CD8-positive, alpha-beta memory T cell (primary cell): ENCODE measurements at places on chromosomes 3 and 15.

GRCh38 chr15:50138391-50138790, 19.4 kb upstream of the ATP8B4 start:
- no peak for DNase-seq
- no peaks in the 10 kb centered on the region for H3K4me1 ChIP-seq
- no peak overlapping the region for H3K27ac ChIP-seq
- H3K36me3 ChIP-seq = no peaks in the 10 kb centered on the region
- no peak overlapping the region for H3K4me3 ChIP-seq

- H3K27ac ChIP-seq = no peak overlapping the region
- no peaks in the 10 kb centered on the region for H3K4me1 ChIP-seq
- H3K4me3 ChIP-seq = no peak overlapping the region
- no peaks in the 10 kb centered on the region for H3K27me3 ChIP-seq
- no peaks in the 10 kb centered on the region for H3K36me3 ChIP-seq
Measured at GRCh38 chr3:59308001-59308400, 258.2 kb upstream of the CFAP20DC start.

DNA sequence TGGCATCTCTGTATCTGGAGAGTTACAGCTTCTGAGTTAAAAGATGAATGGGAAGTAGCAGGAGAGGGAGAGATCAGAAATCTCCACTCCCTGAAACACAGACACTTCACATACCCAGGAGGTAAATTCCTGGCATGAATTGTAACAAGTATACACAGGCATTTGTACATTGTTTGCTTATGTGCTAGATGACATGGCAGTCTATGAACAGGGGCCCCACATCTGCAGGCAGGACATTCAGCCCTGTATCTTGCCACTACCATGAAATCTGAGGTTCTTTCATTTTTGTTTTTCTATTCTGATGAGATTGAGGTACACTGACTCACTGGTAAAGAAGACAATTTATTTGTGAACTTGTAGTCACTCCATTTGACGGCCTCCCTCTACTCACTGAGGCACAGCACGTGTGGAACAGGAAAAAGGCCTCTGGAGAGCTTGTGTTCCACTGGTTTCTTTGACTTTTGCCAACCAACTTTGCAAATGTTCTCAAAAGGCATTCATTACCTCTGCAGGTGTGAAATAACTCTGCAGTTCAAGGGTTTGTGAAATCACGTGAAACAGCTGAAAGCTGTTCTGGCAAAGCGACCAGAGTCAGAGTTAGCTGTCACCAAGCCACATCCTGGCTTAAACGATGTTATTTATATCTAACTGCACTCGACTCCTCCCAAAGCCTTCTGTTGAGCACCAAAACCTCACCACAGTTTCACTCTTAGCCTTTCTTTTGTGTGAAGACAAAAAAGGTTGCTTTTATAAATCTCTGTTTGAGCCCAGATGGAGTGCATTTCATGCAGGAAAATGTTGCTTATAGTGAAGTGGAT, 401.3 kb upstream of the CFAP20DC start:
- H3K4me3 ChIP-seq = peak overlapping the region; percentile 31
- peaks cover 64% of the 10 kb centered on the region for H3K4me1 ChIP-seq
- DNase-seq = peak; percentile 81

- no peaks in the 10 kb centered on the region for H3K36me3 ChIP-seq
- DNase-seq = no peak
- no peak overlapping the region for H3K4me3 ChIP-seq
- H3K4me1 ChIP-seq = peaks cover 26% of the 10 kb centered on the region
- H3K27ac ChIP-seq = no peak overlapping the region
- no peaks in the 10 kb centered on the region for H3K27me3 ChIP-seq
Measured at GRCh38 chr3:43285644-43286043, 696 bp upstream of the SNRK start.

DNA sequence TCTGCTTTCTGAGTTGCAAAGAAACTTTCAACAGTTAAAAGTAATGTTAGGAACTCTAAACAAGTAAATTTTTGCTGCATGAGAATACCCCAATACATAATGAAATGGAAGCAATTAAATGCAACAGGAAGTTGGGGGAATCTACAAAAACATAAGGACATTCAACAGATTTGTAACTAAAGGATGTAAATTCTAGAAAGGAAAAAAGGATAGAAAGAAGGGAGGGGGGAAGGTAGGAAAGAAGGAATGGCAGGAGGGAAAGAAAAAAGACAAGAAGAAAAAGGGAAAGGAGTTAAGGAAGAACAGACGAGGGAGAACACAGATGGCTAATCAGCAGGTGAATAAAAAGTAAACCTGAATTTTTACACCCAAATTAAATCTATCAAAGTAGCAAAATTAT, 22.3 kb upstream of the ANP32A start:
- no peaks in the 10 kb centered on the region for H3K36me3 ChIP-seq
- H3K4me1 ChIP-seq = peaks cover 8% of the 10 kb centered on the region
- no peak for DNase-seq
- no peak overlapping the region for H3K27ac ChIP-seq
- no peak overlapping the region for H3K4me3 ChIP-seq

DNA sequence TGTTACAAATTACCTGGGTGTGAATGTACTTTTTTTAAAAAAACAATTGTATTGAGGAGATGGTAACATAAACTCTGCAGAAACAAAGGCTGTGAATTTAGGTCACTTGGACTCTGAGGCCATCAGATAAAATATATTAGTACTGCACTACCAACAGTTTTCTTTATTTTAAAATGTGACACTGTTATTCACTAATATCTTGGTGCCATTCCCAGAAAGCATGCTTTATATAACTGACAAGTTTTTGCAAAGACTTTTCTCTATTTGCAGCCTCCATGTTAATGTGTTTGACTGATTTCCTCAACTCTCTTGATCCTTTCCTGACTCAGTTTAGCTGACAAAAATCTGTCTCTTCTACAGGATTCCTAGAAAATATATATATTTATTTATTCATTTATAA, 26.5 kb upstream of the ACTL6A start:
- H3K27ac ChIP-seq = no peak overlapping the region
- no peak for DNase-seq
- no peaks in the 10 kb centered on the region for H3K4me1 ChIP-seq
- no peaks in the 10 kb centered on the region for H3K27me3 ChIP-seq
- H3K36me3 ChIP-seq = no peaks in the 10 kb centered on the region
- H3K4me3 ChIP-seq = no peak overlapping the region

GRCh38 chr3:132843851-132844553, 121.8 kb upstream of the NPHP3 start:
- no peak overlapping the region for H3K4me3 ChIP-seq
- no peak overlapping the region for H3K27ac ChIP-seq
- no peaks in the 10 kb centered on the region for H3K27me3 ChIP-seq
- H3K4me1 ChIP-seq = no peaks in the 10 kb centered on the region
- no peaks in the 10 kb centered on the region for H3K36me3 ChIP-seq
- no peak for DNase-seq

DNA sequence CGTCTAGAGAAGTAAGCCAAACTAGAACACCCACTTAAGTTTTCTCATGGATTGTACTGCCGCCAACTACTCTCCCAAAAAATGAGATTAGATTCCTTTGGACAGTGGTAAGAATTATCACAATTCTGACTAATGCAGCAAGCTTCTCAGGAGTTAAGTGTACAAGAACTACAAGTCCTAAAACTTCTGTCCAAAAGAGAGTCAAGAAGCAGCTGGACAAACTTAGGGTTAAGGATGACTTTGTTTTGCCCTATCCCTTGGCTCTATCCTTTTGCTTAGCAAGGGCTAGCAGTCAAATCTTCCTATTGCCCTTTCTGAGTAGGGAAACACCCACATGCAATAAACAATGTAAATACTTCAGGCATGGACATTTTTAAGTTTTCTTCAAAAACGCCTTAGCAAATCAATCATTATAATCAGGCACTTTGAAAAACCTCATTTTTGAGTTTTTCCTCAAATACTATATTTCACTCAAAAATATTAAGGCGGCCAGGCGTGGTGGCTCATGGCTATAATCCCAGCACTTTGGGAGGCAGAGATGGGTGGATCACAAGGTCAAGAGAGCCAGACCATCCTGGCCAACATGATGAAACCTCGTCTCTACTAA, 19.5 kb downstream of the RAF1 start:
- H3K36me3 ChIP-seq = no peaks in the 10 kb centered on the region
- H3K4me3 ChIP-seq = no peak overlapping the region
- no peak overlapping the region for H3K27ac ChIP-seq

- no peak for DNase-seq
- H3K4me3 ChIP-seq = no peak overlapping the region
- no peak overlapping the region for H3K27ac ChIP-seq
- no peaks in the 10 kb centered on the region for H3K36me3 ChIP-seq
- H3K4me1 ChIP-seq = no peaks in the 10 kb centered on the region
Measured at GRCh38 chr3:98326105-98326893, 27.4 kb upstream of the OR5K4 start.

- DNase-seq = no peak
- H3K27ac ChIP-seq = no peak overlapping the region
- H3K27me3 ChIP-seq = no peaks in the 10 kb centered on the region
- no peaks in the 10 kb centered on the region for H3K4me1 ChIP-seq
- H3K4me3 ChIP-seq = no peak overlapping the region
Measured at GRCh38 chr15:58285921-58286278, 145.9 kb upstream of the LIPC start.

DNA sequence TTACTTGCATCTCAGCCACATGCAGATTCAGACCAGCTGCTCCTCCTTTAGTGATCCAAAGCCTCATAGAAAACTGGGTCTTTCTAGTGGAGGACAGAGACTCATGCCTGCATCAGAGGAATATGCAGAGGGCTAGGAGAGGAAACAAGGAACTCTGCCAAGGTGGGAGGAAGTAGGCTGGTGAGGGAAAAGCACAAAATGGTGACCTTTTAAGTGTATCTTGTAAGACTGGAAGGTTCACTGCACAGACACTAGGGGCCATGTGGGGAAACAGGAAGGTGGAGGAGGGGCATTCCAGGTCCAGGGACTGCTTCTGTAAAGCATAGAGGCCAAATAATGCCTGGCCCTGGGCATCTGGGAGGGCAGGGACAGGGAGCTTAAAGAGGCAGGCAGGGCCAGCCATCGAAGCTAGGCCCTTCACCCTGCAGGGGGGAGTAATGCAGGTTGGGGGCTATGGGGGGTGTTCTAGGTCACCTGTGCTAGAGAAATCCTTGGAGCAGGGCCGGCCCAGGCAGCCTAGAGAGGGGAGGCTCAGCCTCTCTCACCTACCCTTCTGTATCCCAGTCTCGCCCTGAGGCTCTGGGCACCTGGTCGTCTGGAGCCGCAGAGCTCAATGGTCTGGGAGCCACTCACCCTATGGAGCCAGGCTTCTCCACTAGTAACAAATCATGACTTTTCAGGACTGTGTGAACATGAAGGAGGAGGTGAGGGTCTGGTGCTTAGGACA, 117.7 kb downstream of the DNAJB8 start:
- H3K27me3 ChIP-seq = no peaks in the 10 kb centered on the region
- no peak for DNase-seq
- H3K27ac ChIP-seq = no peak overlapping the region
- H3K4me3 ChIP-seq = no peak overlapping the region

DNA sequence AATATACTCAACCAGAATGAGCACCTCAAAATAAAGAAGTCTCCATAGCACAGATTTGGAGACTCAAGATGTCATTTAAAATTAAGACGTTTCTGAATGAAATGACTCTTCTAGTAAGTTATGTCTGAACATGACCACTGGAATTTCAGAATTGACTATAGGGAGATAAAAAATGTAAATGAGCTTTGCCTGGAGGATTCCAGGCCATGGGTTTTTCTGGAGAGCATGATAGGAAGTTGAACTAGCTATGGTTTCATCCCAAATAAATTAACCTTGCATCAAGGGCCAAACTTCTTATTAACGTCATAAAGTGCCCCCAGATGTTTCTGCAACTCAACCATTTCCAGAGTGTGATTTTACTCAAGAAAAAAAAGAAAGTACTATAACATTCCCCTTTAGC, 222.6 kb upstream of the NR2F2 start:
- no peaks in the 10 kb centered on the region for H3K36me3 ChIP-seq
- DNase-seq = no peak
- H3K4me3 ChIP-seq = no peak overlapping the region
- H3K27me3 ChIP-seq = no peaks in the 10 kb centered on the region

DNA sequence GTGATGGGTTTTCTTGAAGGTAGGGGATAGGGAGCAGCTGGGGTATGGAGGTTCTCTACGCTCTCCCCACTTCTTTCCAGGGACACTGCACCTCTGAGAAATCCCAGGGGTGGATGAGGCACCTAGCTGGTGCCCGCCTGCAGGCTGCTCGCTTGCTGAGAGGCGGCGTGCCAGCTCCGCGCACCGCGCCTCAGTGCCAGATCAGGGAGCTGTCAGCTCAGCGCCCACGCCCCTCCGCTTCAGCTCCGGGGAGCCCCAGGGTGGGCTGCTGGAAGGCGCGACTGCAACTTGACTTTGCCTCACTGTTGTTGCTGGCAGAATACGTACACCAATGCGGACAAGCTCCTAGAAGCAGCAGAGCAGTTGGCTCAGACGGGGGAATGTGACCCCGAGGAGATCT, 345.7 kb upstream of the UMPS start:
- H3K4me1 ChIP-seq = no peaks in the 10 kb centered on the region
- DNase-seq = no peak
- no peaks in the 10 kb centered on the region for H3K36me3 ChIP-seq
- no peak overlapping the region for H3K4me3 ChIP-seq

DNA sequence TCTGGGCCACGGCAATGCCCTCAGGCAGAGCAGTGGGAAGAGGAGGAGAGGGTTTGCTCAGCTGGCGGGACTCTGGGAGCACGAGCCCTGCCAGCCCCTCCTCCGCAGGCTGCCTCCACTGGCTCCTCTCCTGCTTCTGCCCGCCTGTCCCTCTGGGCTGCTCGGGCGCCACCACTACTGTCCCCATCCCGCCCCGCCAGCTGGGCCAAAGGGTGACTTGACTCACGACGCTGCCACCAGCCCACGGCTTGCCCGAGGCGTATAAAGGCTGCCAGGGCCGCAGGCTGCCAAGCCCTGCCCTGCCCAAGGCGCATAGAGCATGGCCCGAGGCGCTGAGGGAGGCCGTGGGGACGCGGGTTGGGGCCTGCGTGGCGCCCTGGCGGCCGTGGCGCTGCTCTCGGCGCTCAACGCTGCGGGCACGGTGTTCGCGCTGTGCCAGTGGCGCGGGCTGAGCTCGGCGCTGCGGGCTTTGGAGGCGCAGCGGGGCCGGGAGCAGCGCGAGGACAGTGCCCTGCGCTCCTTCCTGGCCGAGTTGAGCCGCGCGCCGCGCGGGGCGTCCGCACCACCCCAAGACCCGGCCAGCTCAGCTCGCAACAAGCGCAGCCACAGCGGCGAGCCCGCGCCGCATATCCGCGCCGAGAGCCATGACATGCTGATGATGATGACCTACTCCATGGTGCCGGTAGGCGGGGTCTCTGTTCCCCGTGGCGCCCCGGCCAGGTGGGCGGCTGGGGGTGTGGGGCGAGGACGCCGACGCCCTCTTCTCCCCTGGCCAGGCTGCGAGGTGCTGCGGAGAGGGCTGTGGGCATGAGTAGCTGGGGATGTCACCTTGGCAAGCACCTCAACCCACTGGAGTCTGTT, at the start of gene GLDN:
Gene GLDN, plus strand, starts transcription at position 290 of the 861 bp plus-strand sequence. Its CDS starts 30 bp downstream, at position 320.
- DNase-seq = no peak
- H3K27ac ChIP-seq = no peak within 1 kb of the TSS
- no peak within 1 kb of the TSS for H3K4me3 ChIP-seq
